ENCODE measurements at places on chromosomes 11 and 22.
A peak's percentile ranks its signal among the peaks of the same experiment; 100 is the strongest.

- H3K4me3 ChIP-seq: no peak overlapping the region
- H3K27me3 ChIP-seq: no peaks in the 10 kb centered on the region
- DNase-seq: no peak
- H3K36me3 ChIP-seq: peaks cover 21% of the 10 kb centered on the region
Observed at GRCh38 chr11:75333022-75333806, 18.2 kb downstream of the ARRB1 start.

DNA sequence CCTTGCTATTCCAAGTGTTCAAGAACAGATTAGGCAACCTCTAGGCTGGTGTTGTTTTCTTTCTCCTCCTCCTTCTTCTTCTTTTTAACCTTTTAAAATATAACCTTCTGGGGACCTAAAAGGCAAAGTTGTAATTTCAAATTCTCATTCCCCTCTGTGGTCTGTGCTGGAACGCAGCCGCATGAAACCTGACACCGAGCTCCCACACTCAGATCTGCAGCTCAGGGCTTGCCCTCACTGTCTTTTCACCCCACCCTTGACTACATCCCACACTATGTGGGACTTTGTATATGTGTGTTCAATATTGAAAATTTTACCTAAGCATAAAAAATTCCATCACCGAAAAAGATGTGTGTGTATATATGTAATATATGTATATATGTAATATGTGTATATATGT is 62.0 kb upstream of the ARHGAP42 start:
- no peak for DNase-seq
- H3K27me3 ChIP-seq: no peaks in the 10 kb centered on the region
- no peaks in the 10 kb centered on the region for H3K36me3 ChIP-seq
- H3K4me1 ChIP-seq: no peaks in the 10 kb centered on the region

DNA sequence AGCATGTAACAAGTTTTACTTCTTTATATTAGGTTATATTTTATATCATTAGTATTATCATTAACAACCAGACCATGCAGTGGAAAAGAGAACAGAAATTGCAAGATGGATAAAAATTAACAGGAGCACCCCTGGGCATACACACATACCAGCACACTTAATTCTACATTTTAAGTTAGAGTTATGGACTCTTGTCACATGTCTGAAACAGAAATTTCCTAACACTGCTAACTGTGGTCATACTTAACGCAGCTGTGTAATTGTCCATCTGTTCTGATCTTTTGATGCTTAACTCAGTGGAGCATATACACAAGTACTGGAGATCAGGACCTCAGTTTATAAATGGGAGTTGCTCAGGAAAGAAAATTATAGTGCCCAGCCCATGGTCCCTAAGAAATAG is 358 bp downstream of the OR52H1 start:
- DNase-seq: no peak
- no peak overlapping the region for H3K4me3 ChIP-seq
- H3K27ac ChIP-seq: no peak overlapping the region
- H3K4me1 ChIP-seq: no peaks in the 10 kb centered on the region
- peaks cover 3% of the 10 kb centered on the region for H3K27me3 ChIP-seq
- no peaks in the 10 kb centered on the region for H3K36me3 ChIP-seq

GRCh38 chr11:109668973-109669634 is 247.1 kb downstream of the C11orf87 start:
- H3K27me3 ChIP-seq: no peaks in the 10 kb centered on the region
- H3K4me1 ChIP-seq: no peaks in the 10 kb centered on the region
- DNase-seq: no peak
- no peak overlapping the region for H3K4me3 ChIP-seq
- H3K27ac ChIP-seq: no peak overlapping the region

GRCh38 chr11:119486691-119487259 is 63.8 kb upstream of the THY1 start:
- H3K27me3 ChIP-seq: peaks cover 2% of the 10 kb centered on the region
- no peak for DNase-seq
- no peaks in the 10 kb centered on the region for H3K4me1 ChIP-seq
- H3K27ac ChIP-seq: no peak overlapping the region
- H3K4me3 ChIP-seq: no peak overlapping the region

- DNase-seq: peak; percentile 90
- peak overlapping the region; percentile 98 for H3K27ac ChIP-seq
- H3K27me3 ChIP-seq: no peaks in the 10 kb centered on the region
- H3K4me1 ChIP-seq: peaks cover 78% of the 10 kb centered on the region
- H3K36me3 ChIP-seq: peaks cover 8% of the 10 kb centered on the region
Observed at GRCh38 chr11:128324531-128325141, 262.7 kb downstream of the ETS1 start.

DNA sequence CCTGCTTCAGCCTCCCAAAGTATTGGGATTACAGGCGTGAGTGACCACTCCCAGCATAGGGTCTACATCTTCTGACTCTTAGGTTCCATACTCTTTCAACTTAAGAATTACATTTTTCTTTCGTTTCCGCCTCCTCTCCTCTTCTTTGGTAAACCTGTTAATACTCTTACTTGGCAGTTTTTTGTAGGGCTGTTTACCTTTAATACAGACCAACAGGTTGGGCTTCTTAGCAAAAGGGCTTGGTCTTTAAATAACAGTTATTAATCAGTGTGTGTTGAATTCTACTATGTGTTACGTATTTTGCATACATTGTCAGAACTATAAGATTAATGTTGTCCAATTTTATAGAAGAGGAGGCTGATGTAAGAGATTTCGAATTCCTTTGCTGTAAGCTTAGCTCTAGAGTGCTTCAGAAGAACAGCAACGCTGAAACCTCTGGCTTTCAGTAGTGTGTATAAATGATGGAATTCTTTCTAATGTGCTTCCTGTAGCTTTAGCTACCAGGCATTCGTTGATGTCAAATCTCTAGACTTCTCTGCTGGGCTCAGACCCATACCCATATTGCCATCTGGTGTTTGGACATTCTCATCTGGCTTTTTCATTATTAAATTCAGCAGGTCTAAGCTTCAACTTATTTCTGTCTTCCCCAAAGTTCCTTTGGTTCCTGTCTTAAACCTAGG is 3.1 kb downstream of the FDX1 start:
- H3K27me3 ChIP-seq: no peaks in the 10 kb centered on the region
- peak overlapping the region; percentile 13 for H3K4me3 ChIP-seq
- H3K4me1 ChIP-seq: peaks cover 53% of the 10 kb centered on the region
- no peak for DNase-seq
- H3K36me3 ChIP-seq: peaks cover 12% of the 10 kb centered on the region
- no peak overlapping the region for H3K27ac ChIP-seq

DNA sequence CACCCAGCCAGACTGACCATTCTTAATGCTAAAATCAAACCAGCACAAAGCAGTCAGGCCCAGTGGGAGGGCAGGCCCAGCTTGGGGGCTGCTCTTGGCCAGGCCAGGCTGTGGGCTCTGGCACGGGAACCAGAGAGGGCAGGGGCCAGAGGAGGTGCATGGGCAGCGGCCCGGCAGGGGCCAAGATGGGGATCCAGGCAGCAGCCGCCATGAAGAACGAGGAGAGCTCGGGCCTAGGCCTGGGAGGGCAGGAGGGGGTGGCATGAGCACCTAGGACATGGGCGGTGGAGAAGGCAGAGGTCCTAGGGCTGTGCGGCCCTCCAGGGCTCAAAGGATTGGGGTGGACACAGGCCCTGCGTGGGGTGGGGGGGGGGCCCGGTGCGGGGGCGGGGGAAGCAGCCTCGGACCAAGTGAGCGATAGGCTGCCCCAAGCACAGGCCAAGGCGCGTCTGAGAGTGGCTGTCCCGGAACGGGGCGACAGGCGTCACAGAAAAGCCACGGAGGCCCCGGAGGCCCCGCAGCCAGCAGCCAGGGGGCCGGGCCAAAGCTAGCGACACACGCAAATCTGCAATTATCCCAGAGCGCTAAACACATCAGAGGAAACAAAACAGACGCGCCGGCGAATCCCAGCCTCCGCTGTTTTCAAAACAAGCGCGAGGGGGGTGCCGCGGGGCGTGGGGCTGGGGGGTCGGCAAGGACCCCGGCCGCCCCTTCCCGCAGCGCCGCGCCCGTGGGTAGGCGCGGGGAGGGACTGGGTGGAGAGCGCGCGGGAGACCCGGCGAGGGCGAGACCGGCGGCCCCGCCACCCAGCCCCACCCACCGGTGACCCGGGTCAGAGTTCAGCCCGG is 8.3 kb downstream of the PLXNB2 start:
- no peaks in the 10 kb centered on the region for H3K36me3 ChIP-seq
- no peak for DNase-seq
- no peak overlapping the region for H3K4me3 ChIP-seq
- no peak overlapping the region for H3K27ac ChIP-seq
- peaks cover 19% of the 10 kb centered on the region for H3K27me3 ChIP-seq
- peaks cover 1% of the 10 kb centered on the region for H3K4me1 ChIP-seq

- H3K4me3 ChIP-seq: no peak overlapping the region
- H3K27ac ChIP-seq: no peak overlapping the region
- peaks cover 24% of the 10 kb centered on the region for H3K4me1 ChIP-seq
- DNase-seq: no peak
Observed at GRCh38 chr11:65606876-65607613, 7.0 kb downstream of the MAP3K11 start.

DNA sequence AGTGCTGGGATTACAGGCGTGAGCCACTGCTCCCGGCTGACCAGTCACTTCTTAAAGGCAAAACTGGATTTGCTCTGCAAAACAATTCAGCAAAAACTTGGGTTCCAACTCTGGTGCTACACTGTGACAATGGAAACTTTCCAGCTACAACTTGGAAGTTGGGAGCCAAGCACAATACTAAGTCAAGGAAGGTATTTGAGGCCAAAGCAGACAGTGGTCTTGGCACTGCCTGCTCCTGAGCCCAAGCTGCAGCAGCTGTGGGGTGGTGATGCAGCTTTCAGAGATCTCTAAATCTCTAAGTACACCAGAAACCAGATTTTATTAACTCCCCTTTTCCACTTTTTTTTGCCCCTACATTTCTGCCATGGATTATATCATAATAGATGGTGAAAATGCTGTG is 17.5 kb downstream of the ADM start:
- no peak for DNase-seq
- H3K27ac ChIP-seq: peak overlapping the region; percentile 69
- no peak overlapping the region for H3K4me3 ChIP-seq
- H3K4me1 ChIP-seq: peaks cover 15% of the 10 kb centered on the region
- H3K36me3 ChIP-seq: no peaks in the 10 kb centered on the region

DNA sequence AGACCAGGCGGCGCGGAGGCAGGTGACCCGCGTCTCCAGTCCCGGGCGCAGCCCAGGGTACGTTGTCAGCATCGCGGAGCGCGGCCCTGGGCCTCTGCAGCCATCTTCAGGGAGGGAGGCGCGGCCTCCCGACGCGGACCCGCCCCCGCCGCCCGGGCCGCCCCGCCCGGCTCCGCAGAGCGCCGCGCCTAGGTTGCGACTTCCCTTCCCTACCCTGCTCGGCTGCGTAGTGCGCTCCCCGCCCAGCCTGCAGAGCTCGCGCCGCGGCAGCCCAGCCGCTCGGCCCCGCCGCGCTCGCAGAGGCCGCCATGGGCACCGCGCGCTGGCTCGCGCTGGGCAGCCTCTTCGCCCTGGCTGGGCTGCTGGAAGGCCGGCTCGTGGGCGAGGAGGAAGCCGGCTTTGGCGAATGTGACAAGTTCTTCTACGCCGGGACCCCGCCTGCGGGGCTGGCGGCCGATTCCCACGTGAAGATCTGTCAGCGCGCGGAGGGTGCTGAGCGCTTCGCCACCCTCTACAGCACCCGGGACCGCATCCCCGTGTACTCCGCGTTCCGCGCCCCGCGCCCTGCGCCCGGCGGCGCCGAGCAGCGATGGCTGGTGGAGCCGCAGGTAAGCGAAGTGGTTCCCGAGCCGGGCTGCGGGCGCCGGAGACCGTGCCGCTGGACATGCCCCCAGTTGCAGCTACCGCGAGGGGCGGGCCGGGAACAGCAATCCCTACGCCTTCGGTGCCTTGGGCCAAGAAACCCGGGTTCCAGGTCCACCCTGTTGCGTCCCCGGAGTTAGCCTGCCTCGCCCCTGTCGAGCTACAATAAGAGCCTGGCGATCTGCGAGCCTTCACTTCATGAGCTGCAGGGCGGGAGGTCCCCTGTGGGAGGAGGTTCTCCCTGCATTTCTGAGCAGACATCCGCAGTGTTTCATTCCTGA is at the start of gene ENDOD1:
Gene ENDOD1, plus strand, starts transcription at position 227 of the 923 bp plus-strand sequence. Its CDS starts 82 bp downstream, at position 309.
- peak; percentile 86 for DNase-seq
- peak within 1 kb of the TSS; percentile 89 for H3K4me3 ChIP-seq
- H3K27ac ChIP-seq: peak within 1 kb of the TSS; percentile 98
- peaks cover 55% of the 10 kb centered on the region for H3K4me1 ChIP-seq

- H3K4me1 ChIP-seq: no peaks in the 10 kb centered on the region
- no peak overlapping the region for H3K4me3 ChIP-seq
- no peaks in the 10 kb centered on the region for H3K27me3 ChIP-seq
- no peaks in the 10 kb centered on the region for H3K36me3 ChIP-seq
- no peak for DNase-seq
Observed at GRCh38 chr11:25769287-25769686, 562.6 kb upstream of the ANO3 start.

DNA sequence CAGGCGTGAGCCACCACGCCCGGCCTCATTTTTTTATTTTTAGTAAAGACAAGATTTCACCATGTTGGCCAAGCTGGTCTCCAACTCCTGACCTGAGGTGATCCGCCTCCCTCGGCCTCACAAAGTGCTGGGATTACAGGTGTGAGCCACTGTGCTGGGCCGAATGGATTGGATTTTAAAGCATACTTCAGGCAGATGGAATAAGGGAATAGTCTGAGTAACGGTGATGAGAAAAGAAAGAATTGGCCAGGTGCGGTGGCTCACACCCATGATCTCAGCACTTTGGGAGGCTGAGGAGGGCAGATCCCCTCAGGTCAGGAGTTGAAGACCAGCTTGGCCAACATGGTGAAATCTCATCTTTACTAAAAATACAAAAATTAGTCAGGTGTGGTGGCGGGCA is 2.1 kb upstream of the CBL start:
- peaks cover 5% of the 10 kb centered on the region for H3K36me3 ChIP-seq
- no peak overlapping the region for H3K4me3 ChIP-seq
- no peak for DNase-seq
- no peaks in the 10 kb centered on the region for H3K27me3 ChIP-seq

DNA sequence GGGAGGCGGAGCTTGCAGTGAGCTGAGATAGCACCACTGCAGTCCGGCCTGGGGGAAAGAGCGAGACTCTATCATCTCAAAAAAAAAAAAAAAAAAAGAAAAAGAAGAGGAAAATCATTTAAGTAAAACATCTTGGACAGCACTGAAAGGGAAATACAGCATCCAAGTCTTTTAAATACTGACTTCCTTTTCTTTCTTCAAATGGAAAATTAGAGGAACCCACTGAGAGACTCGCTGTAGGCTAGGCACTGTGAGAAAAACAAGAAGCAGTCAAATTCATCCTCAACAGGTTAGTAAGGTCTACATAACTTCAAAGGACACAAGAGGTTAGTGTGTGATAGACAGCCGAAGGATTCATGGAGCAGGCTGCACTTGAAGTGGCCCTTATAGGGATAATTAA is 243.7 kb downstream of the BLID start:
- H3K36me3 ChIP-seq: no peaks in the 10 kb centered on the region
- no peaks in the 10 kb centered on the region for H3K4me1 ChIP-seq
- no peak overlapping the region for H3K4me3 ChIP-seq
- DNase-seq: no peak
- no peaks in the 10 kb centered on the region for H3K27me3 ChIP-seq
- H3K27ac ChIP-seq: no peak overlapping the region
